CD4-positive, CD25-positive, alpha-beta regulatory T cell (primary cell): ENCODE measurements at places on chromosomes 12 and 14.

DNA sequence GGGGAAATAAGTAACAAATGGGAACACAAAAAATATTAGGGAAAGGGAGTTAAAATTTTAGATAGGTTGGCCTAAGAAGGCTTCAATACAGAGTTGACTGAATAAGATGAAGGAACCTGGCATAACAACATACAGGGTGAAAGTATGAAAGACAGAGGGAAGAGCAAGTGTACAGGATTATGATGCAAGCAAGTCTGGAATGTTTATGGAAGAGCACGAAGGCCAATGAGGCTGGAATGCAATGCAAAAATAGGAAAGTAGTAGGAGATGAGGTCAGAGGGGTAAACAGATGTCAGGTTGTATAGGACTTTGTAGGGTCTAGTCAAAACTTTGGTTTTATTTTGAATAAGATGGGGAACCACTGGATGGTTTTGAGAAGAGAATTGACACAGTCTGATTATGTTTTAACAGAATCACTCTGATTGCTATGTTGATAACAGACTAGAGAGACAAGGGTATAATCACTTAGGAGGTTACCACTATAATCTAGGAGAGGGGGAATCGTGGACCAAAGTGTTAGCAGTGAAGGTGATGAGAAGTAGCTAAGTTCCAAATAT lies 96.8 kb downstream of the OSBPL8 start:
- no peak for DNase-seq

- no peak for DNase-seq
These were observed 60.8 kb upstream of the CCDC196 start for GRCh38 chr14:66425402-66425801.

- no peak for DNase-seq
These were observed 315.5 kb upstream of the FLRT2 start for GRCh38 chr14:85214471-85214870.

DNA sequence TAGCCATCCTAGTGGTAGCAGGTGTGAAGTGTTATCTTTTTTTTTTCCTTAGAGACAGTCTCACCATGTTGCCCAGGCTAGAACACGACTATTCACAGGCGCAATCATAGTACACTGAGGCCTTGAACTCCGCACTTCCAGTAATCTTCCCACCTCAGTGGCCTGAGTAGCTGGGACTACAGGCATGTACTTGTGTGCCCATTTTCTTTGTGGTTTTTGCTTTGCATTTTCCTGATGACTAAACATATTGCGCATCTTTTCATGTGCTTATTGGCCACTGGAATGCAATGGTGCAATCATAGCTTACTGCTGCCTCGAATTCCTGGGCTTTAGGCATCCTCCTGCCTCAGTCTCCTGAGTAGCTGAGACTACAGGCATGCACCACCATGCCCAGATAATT lies 33.3 kb upstream of the GCH1 start:
- DNase-seq, result no peak

- no peak for DNase-seq
These were observed 69.3 kb downstream of the PRKD1 start for GRCh38 chr14:29858299-29858698.

GRCh38 chr14:92560106-92560865 lies 46.7 kb downstream of the RIN3 start:
- peak; percentile 32 for DNase-seq

- no peak for DNase-seq
These were observed 35.9 kb downstream of the TESC start for GRCh38 chr12:117063162-117063911.

DNA sequence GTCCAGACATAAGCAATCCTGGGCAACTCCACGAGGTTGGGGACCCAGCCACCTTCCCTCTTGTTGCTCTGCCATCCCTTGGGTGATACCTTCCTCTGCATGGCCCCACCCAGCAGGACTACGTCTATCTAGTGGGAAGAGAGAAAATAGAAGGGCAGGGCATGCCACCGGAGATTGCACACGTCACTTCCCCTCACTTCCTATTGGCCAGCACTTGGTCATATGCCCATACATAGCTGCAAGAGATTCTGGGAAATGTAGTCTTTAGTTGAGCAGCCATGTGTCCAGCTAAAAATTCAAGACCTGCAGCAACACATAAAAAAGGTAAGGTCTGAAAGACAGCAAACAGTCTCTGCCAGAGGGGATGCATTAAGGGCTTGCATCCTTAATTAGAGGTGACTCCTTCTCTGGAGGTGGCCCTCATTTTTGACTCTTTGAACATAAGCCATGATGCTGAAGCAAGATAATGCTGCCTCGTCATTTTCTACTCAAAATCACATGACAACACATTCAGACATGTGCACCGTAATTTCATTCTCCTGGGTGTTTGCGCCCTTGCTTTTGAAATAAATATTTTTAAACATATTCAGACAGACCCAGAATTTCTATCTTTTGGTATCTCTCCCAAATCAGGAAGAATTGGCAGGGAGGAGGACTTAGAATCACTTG lies 91.8 kb upstream of the PWP1 start:
- no peak for DNase-seq

GRCh38 chr14:23175823-23176222 lies 7.6 kb downstream of the SLC7A8 start:
- no peak for DNase-seq

DNA sequence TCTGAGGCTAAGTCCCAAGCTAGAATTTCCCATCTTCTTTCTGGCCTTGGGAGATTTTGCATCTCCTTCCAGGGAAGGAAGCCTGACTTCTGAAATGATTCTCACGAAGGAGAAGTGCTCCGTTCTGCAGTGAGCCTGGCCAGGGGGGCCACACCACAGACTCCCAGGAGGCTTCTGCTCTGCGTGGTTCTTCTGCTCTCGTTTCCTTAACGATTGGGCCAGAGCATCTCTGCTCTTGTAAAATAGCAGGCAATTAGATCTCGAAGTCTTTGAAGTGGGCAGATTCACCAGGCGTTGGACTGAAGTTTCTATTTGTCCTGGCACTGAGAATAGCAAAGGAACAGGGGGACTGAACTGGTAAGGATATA lies 6.7 kb upstream of the BATF start:
- no peak for DNase-seq

GRCh38 chr14:74491956-74492775 lies 939 bp downstream of the NPC2 start:
- DNase-seq, result no peak

GRCh38 chr14:68172627-68173026 lies 353.0 kb downstream of the RAD51B start:
- DNase-seq, result no peak

- no peak for DNase-seq
These were observed 42.9 kb downstream of the DNAI7 start for GRCh38 chr12:25152055-25152454.

DNA sequence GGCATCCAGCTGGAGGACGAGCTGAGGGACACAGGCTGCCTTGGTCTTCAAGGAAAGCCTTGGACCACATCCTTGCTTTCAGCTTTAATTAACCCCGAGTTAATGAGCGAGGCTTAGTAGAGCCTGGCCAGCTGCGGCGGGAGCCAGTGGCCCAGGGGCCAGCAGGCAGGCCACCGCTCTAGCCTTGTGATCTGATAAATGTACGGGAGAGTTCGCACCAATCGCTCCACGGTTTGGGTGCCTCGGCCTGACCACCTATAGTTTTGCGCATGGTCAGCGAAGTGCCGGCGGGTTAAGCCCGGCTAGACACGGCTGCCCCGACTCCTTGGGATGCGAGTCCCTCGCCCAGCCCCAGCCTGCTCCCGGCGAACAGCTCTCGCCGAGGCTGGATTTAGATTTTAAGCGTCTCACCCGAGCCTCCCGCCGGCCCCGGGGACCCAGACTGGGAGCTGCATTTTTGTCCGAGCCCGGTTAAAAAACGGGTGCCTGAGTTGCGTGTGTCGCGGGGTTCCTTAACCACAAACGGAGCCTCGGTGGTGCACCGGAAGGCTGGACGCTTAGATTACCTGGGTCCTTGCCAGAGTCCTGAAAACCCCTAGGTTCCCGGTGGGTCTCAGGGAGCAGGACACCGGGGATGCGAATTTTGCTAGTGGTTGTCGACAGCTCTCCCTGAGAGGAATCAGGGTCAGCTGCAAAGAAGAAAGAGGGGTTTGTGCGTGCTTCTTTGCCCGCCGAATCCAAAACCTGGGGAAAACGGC lies 2.9 kb upstream of the HOXC12 start:
- DNase-seq, result no peak

- DNase-seq, result peak; percentile 70
These were observed 12.9 kb upstream of the NEMF start for GRCh38 chr14:49865431-49865859.

- DNase-seq, result no peak
These were observed 17.2 kb upstream of the CISTR start for GRCh38 chr12:53768976-53769375.

- DNase-seq, result no peak
These were observed 107.2 kb upstream of the ESRRB start for GRCh38 chr14:76268700-76269099.

- DNase-seq, result no peak
These were observed 99.2 kb downstream of the VEZT start for GRCh38 chr12:95316798-95317197.
